Nucleus accumbens (tissue), 56 donors: ENCODE measurements at places on chromosomes 4 and X.

- no peak for DNase-seq
Measured at GRCh38 chrX:98350940-98351339, 1467.2 kb downstream of the RPA4 start.

DNA sequence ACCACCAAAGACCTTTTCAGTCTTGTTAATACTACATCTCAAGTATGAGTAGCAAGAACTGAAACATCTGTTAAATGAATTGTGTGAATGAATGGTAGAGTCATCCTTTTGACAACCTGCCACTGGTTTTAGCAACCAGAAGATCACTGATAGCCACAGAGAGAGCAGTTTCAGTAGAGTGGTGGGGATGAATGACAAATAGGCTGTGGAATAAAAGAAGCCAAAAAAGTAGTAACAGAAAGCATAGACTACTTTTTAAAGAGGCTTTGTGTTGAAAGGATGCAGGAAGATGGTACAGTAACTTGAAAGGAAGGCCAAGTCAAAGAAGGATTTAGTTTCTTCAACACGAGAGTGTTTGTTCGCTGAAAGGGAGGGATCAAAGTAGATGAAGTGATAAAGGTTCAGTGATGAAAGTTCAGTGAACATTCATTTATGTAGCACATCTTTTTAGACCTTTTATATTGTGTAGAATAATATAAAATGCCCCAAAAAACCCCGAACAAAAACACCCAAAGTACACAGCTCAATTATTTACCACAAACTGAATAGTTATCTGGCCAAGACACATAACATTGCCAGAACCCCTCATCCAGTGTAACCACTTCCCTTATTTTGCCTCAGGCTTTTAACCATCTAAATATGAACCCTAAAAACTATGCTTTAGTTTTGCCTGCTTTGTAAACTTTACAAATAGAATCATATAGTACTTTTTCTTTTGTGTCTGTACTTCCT is 40.1 kb upstream of the EIF1AX start:
- no peak for DNase-seq

DNA sequence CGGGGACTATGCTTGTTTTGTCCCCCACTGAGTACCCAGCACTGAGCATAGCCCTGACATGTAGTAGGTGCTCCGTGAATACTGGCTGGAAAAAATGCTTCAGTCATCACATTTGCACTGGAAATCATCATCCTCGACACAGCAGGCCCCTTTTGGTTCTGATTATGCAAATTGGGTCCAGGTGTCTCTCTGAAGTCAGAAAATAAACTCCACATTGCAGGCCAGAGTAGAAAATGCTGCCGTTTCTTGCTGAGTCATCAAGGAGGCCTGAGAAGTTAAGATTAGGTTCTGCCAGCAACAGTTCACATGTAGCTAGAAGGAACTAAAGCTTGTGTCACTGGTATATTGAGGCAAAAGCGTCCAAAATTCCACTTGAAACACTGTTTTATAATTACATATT is 15.0 kb upstream of the STK32B start:
- DNase-seq: no peak

DNA sequence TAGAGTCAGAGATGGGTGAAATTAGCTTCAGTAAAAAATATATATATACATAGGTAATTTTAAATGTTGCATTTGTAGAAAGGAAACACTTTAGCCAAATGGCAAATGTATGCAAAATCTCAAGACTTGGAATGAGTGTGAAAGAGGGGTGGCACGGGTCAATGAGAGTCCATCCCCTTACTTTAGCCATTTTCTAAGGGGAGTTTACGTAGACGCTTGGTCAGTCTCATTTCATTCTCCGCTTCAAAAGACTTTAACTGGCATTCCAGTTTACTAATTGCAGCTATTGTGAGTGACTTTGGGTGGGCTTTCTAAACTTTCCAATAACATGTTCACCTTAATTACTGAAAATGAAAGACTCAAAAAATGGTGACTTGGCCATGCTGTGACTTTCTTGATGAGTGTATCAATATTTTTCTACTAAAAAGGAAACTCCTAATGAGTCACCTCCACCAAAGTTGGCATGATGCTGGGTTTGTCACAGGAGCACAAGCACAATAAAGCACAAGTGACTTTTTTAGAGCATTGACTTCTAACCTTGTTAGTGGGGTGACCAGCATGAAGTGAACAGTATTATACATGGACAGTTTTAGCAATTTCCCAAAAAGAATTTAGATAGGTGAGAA is 356.0 kb upstream of the RASGEF1B start:
- DNase-seq: no peak

DNA sequence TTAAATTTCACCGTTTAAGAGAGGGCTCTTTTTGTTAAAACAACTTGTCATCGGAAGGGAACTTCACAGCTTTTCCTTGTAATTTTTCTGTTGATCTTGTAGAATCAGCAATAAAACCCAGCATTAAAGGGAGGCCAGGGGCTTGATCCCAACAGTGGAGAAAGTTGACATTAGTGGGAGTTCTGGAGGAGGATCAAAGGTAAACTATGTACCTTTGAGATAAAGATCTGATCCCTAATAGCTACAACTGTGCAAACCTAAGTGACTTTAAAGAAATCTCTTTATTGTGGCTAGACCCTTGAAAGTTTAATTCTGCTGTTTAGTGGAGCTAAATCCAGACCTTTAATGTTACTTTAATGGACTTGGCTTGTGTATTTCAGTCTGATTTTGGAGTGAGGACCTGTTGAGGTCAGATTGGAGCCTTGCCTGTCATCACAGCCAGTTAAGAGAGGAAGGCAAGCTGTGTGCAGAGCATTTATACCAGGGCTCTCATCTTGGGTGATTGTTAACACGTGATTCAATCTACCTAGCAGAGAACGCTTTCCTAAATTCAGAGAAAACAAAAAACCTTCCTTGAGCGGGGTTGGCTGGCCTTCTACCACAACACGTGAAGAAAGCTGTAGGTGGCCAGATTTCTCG is 1.7 kb downstream of the DOCK11 start:
- no peak for DNase-seq

DNA sequence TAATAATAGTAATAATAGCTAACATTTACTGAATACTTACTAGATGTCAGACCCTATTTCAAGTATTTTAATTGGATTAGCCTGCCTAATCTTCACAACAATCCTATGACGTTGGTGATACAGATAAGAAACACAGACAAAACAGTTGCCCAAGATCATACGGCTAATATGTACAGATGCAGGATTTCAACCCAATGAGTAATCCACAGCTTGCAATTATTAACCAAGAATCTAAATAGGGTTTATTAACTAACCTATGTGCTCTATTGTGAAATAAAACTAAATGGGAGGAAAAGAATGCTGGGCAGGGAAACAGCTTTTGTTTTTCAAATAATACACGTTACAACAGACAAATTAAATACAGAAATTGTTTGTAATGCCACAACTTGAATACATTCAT is 23.4 kb downstream of the FBXO8 start:
- DNase-seq: no peak

DNA sequence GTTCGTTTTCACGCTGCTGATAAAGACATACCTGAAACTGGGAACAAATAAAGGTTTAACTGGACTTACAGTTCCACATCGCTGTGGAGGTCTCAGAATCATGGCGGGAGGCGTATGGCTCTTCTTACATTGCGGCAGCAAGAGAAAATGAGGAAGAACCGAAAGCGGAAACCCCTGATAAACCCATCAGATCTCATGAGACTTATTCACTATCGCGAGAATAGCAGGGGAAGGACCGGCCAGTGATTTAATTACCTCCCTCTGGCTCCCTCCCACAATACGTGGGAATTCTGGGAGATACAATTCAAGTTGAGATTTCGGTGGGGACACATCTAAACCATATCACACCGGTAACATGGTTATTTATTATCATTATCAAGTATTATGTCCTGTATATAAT is 2204.5 kb downstream of the ARAP2 start:
- no peak for DNase-seq

DNA sequence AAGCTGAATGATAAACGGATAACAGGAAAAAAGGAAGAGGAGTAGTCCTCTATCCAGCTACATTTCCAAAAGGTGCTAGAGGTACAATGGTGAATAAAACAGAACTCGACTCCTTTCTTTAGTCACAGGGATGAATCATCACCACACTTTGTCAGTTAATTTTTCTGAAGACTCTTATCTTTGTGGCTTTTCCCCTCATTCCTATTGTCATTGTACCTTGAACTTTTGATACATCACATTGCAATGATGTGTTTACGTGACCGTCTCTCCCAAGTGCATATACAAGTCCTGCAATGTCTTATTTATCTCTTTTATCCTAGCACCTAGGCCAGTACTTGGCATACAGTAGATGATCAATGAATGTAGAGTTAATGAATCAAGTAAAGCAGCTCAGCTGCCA is 134.7 kb downstream of the LHFPL1 start:
- no peak for DNase-seq

- no peak for DNase-seq
Measured at GRCh38 chr4:152485726-152486276, 50.1 kb downstream of the FBXW7 start.

DNA sequence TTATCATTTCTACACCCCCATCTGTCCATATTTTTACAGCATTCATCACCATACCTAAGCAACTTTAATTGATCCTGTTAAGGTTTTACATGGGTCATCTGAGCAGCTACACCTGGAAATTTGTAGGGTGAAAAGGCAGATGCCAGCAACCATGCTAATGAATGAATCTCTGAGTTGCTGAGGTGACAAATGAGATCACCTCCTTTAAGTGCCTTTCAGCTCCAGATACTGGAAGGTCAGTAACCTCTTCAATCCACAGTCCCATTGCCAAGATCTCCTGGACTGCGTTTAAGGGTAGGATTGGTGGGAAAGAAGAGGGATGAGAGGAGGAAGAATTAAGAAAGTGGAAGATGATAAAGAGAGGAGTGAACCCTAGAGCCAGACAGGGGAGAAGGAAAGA is 8.5 kb upstream of the BMP3 start:
- no peak for DNase-seq

DNA sequence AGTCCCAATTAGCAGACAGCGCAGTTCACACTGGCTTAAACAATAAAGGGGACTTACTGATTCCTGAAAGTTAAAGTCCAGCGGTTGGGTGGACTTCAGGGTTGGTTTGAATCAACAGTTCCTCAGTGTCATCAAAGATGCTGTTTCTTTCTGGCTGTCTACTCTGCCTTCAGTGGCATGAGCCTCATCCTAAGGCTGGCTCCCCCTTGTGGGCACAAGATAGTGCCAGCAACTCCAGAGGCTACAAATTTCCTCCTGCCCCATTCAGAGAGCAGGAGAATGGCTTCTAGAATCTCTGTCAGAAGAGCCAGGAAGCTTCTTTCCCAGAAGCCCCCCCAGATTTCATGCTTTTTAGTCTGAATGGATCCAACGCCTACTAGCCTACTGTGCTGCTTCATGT is 82.4 kb upstream of the MTM1 start:
- no peak for DNase-seq

- DNase-seq: no peak
Measured at GRCh38 chr4:185920691-185921260, 108.8 kb upstream of the SORBS2 start.

DNA sequence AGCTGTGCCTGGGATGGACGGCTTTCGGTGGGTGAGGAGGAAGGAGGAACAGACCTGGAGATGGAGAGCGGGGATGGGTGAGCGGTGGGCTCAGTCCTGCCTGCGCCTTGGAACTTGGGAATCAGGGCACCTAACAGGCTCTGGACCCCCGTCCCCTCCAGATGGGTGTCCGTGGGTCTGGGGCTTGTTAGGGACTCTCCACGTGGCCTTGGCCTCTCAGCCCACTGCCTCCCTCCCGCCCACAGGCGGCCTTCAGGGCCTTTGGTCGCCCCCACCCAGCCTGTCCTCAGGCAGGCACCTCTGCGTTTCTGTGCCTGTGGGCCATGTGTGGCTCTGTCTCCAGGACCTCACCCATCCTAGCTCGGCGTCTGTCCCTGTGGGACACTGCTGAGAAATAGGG is 29.0 kb downstream of the TRMT44 start:
- no peak for DNase-seq

DNA sequence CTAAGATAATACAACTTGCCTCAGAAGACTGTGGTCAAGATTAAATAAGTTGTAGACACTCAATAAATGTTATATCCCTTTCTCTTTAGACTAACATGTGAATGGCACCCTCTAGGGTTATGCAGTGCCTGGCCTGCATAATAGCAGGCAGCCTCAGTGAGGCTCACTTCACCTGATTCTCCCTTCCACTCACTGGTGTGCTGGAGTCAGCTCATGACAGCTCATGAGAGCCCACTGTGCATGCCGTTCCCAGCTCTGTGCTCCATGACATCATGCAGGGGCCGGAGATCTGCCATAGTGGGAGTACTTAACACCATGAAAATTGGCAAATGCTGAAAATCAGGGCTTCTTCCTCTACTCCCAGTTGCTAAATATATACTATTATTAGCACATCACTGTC is 64.5 kb downstream of the TEC start:
- no peak for DNase-seq

DNA sequence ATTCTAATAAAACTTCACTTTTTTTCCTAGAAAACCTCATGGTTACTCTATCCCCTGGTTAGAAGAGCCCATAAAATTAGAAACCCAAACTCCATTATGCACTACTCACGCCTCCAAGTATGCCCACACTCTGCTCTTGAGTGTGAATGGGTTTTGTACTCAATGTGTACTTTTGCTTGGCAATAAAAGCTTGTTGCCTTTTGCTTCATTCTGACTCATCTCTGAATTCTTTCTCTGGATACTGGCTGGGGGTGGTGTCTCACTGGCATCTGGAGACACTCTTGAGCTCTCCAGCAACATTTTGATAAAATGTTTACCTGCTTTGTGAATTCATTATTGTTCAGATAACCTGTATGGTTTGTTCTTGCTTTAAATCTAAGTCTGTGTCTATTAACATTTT is 963.3 kb downstream of the TRAM1L1 start:
- DNase-seq: no peak

DNA sequence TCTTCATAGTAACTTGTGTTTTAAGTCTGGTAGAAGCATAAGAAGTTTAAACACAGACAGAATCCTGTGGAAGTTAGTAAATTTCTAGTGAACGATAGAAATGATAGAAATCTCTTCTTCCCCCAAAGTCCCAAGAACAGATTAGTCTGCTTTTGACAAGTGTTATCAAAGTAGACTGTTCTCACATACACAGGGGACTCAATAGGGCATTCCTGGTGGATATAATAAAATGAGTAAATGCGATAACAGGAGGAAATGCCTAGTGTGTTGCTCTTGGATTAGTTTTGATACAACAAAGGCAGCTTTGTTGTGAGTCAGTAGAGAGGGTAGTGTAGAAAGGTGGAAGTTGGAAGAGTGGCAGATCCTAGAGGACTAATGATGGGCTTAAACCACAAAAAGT is 43.5 kb downstream of the CLCN3 start:
- DNase-seq: no peak

DNA sequence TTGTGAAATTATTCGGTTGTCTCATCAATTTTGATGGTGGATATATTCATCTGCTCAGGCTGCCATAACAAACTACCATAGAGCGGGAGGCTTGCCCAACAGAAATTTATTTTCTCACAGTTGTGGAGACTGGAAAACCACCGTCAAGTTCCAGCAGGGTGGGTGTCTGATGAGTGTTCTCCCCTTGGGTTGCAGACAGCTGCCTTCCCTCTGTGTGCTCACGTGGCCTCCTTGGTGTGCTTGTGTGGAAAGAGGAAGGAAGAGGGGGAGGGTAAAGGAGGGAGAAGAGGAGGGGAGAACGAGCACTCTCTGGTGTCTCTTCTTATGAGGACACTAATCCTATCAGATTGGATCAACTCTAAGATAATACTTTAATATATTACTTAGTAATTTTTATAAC is 123.8 kb upstream of the TEX13D start:
- DNase-seq: no peak
